Endothelial cell of umbilical vein (primary cell): ENCODE measurements at places on chromosomes 6 and 20. TPM values are rescaled to one million over a fixed set of nuclear protein-coding genes. Genes with fewer than 3 reads are reported as not detected.

DNA sequence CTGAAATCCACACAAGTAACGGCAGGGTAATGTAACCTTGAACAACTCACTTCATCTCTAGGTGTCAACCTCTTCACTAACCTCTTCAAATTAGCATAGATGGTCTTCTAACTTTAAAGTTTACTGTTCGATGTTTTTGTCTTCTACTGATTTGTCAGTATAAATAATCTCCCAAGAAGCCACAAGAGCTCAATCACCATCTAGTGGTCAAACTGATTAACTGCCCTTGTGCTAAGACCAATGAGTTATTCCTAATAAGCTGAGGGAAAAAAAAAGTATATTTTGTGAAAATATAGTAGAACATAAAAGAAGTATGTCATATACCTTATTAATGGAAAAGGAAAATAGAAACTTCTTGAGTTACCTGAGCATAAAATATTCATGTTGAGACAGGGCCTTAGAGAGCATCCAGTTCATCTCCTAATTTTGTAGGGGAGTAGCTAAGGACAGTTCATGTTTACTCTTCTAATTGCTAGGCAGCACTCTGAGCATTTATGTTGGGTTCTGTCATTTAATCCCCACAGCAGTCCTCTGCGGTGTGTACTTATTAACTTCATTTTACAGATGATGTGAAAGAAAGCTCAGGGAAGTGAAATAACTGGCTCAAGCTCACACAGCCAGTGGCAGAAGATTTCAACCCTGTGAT lies 317.1 kb downstream of the ESR1 start:
- H3K27me3 ChIP-seq, result no peaks in the 10 kb centered on the region
- no peak overlapping the region for H3K4me3 ChIP-seq
- H3K4me1 ChIP-seq, result peaks cover 1% of the 10 kb centered on the region
- DNase-seq, result peak; percentile 81

- H3K4me3 ChIP-seq, result no peak overlapping the region
- no peaks in the 10 kb centered on the region for H3K36me3 ChIP-seq
- H3K27ac ChIP-seq, result no peak overlapping the region
- no peaks in the 10 kb centered on the region for H3K27me3 ChIP-seq
- peaks cover 9% of the 10 kb centered on the region for H3K4me1 ChIP-seq
- no peak for DNase-seq
Observed at GRCh38 chr6:113881478-113881980, 24.4 kb downstream of the MARCKS start.

- H3K36me3 ChIP-seq, result peaks cover 4% of the 10 kb centered on the region
- no peaks in the 10 kb centered on the region for H3K27me3 ChIP-seq
- peaks cover 63% of the 10 kb centered on the region for H3K4me1 ChIP-seq
- H3K27ac ChIP-seq, result peak overlapping the region; percentile 93
- peak; percentile 57 for DNase-seq
- no peak overlapping the region for H3K4me3 ChIP-seq
Observed at GRCh38 chr20:31675828-31676608, 38.3 kb downstream of the COX4I2 start.

- no peaks in the 10 kb centered on the region for H3K27me3 ChIP-seq
- no peaks in the 10 kb centered on the region for H3K4me1 ChIP-seq
- H3K27ac ChIP-seq, result no peak overlapping the region
- no peak overlapping the region for H3K4me3 ChIP-seq
Observed at GRCh38 chr20:58714923-58715351, 22.3 kb downstream of the NPEPL1 start.

- no peak for DNase-seq
- no peaks in the 10 kb centered on the region for H3K36me3 ChIP-seq
- H3K27ac ChIP-seq, result no peak overlapping the region
- peaks cover 4% of the 10 kb centered on the region for H3K27me3 ChIP-seq
Observed at GRCh38 chr6:53634184-53634631, 31.3 kb downstream of the KLHL31 start.

CLVS2 gene
- not detected in 2 replicates for total RNA-seq

FRMD1 gene
- not detected in 2 replicates for total RNA-seq

GRCh38 chr20:52766645-52767435 lies 205.3 kb upstream of the TSHZ2 start:
- H3K4me1 ChIP-seq, result no peaks in the 10 kb centered on the region
- H3K36me3 ChIP-seq, result no peaks in the 10 kb centered on the region
- no peaks in the 10 kb centered on the region for H3K27me3 ChIP-seq
- no peak overlapping the region for H3K4me3 ChIP-seq
- no peak overlapping the region for H3K27ac ChIP-seq

GRCh38 chr6:107928984-107929383 lies 29.0 kb downstream of the SEC63 start:
- H3K4me1 ChIP-seq, result no peaks in the 10 kb centered on the region

DNA sequence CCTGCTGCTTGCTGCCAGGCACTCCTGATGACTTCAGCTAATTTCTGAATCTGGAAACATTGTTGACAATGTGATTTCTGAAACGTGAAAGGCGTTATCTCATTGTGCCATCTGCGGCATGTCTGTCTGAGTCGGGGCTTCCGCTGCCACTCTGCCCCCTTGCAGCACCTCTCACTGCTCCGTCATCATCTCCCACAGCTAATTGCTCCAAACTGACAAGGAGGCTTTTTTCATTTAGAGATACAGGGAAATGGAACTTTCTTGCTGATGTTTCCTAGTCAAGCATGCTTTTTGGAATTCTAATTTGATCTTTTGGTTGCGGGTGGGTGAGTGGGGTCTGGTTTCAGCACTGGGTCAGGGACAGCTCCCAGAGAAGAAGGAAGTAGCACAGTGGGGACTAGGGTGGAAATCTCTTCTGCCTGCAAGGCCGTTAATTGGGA lies 233.5 kb downstream of the DHX35 start:
- no peaks in the 10 kb centered on the region for H3K36me3 ChIP-seq
- H3K4me3 ChIP-seq, result no peak overlapping the region
- DNase-seq, result no peak
- H3K27ac ChIP-seq, result no peak overlapping the region
- no peaks in the 10 kb centered on the region for H3K4me1 ChIP-seq
- no peaks in the 10 kb centered on the region for H3K27me3 ChIP-seq

DNA sequence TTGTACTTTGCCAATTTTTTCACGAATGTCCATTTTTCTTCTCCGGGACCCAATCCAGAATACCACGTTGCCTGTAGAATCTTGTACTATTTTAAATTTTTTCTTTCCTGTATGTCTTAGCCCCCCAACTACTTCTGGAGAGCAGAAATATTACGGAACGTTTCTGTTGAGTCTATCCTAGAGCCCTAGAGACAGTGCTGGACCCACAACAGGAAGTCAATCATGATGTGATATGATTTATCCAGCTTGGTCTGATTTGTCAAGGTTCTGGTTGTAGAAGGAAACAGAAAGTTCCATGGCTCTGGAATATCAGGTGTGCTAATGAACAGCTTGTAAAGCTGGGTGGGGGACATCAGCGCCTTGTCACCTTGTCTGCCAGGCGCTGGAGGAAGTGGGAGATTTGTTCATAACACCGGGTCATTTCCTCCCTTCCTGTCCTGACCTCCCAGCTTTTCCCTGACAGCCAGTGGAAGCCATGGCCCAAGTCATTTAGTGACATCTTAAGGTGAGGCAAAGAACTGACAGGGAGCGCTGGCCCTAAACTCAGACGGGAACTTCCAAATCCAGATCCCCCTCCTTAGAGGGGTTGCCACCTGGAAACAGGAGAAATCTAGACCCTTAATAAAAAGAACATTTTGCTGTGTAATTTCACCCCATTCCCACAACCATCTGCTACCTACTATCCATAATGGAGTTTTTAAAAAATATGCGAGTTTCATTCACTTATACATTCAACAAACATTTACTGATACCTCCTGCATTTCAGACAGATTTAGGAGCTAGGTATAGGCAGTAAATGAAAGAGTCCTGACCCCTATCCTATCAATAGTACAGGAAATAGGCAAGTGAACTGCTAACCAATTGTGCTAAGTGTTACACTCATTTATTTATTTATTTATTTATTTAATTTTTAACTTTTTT lies 130.5 kb downstream of the ZFP64 start:
- H3K4me1 ChIP-seq, result peaks cover 9% of the 10 kb centered on the region
- H3K27ac ChIP-seq, result peak overlapping the region; percentile 62
- no peak overlapping the region for H3K4me3 ChIP-seq
- H3K36me3 ChIP-seq, result no peaks in the 10 kb centered on the region
- no peaks in the 10 kb centered on the region for H3K27me3 ChIP-seq

SAMD5 gene
- 4.6 and 6.9 TPM in 2 replicates for total RNA-seq

DNA sequence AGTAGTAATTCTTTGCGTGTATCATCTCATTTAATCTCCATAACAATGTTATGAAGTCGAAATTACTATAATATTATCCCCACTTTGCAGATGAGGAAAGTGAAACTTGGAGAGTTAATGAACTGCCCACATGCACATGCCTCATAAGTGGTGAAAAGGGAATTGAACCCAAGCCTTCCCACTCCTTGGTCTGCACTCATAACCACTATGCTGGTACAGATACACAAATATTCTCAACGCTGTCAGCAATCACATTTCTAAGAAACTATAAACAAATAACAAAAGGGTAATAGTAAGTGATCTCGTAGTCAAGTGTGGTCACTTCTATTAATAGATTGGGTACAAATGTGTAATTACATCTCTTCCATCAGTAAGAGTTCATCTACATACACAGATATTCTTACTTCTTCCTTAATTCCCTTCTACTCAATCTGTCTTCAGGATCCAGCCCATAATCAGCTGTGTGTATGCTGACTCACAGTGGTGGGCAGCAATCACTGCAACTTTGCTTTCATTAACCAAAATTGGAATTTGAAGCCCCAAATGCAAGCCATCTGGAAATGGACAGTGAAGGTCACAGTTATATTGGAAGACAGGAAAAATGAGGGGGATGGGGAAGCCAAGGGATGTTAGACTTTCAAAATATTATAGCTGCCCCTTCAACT lies 6.6 kb downstream of the PRSS35 start:
- no peaks in the 10 kb centered on the region for H3K36me3 ChIP-seq
- no peak overlapping the region for H3K4me3 ChIP-seq
- H3K27me3 ChIP-seq, result peaks cover 1% of the 10 kb centered on the region

GRCh38 chr6:157226026-157226625 lies 97.2 kb downstream of the TMEM242 start:
- H3K27me3 ChIP-seq, result no peaks in the 10 kb centered on the region
- H3K4me3 ChIP-seq, result no peak overlapping the region
- no peaks in the 10 kb centered on the region for H3K4me1 ChIP-seq
- DNase-seq, result peak; percentile 12

VSX1 gene
- not detected in 2 replicates for total RNA-seq

ADTRP gene
- total RNA-seq, result 3.3 and 5.6 TPM in 2 replicates

- no peaks in the 10 kb centered on the region for H3K36me3 ChIP-seq
- no peak overlapping the region for H3K4me3 ChIP-seq
- no peak for DNase-seq
- H3K4me1 ChIP-seq, result peaks cover 14% of the 10 kb centered on the region
- H3K27ac ChIP-seq, result no peak overlapping the region
Observed at GRCh38 chr20:49043000-49043399, 3.1 kb upstream of the CSE1L start.

CNR1 gene
- not detected in 2 replicates for total RNA-seq

DNA sequence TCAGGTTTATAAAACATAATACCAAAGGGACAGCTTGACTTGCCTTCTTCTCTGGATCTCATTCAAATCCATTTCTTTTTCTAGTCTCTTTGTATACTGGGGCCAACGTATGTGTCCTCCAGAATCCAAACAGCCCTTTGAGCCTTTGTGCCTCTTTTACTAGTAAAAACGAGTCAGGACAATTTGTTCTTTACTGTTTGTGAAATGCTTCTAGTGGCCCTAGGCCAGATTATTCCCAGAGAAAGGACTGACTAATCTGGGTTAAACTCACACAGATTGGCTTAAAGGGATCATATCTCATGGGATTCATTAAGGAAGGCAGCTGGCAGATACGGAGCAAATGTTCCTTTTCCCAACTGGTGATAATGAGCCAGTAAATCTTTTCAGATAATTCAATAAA lies 32.1 kb upstream of the MANEA start:
- H3K27me3 ChIP-seq, result no peaks in the 10 kb centered on the region
- H3K4me3 ChIP-seq, result no peak overlapping the region
- no peak for DNase-seq
- no peak overlapping the region for H3K27ac ChIP-seq
- no peaks in the 10 kb centered on the region for H3K36me3 ChIP-seq

OOEP gene
- total RNA-seq, result not detected in 2 replicates

- H3K27me3 ChIP-seq, result no peaks in the 10 kb centered on the region
Observed at GRCh38 chr20:35368666-35369423, 42.9 kb downstream of the UQCC1 start.

DNA sequence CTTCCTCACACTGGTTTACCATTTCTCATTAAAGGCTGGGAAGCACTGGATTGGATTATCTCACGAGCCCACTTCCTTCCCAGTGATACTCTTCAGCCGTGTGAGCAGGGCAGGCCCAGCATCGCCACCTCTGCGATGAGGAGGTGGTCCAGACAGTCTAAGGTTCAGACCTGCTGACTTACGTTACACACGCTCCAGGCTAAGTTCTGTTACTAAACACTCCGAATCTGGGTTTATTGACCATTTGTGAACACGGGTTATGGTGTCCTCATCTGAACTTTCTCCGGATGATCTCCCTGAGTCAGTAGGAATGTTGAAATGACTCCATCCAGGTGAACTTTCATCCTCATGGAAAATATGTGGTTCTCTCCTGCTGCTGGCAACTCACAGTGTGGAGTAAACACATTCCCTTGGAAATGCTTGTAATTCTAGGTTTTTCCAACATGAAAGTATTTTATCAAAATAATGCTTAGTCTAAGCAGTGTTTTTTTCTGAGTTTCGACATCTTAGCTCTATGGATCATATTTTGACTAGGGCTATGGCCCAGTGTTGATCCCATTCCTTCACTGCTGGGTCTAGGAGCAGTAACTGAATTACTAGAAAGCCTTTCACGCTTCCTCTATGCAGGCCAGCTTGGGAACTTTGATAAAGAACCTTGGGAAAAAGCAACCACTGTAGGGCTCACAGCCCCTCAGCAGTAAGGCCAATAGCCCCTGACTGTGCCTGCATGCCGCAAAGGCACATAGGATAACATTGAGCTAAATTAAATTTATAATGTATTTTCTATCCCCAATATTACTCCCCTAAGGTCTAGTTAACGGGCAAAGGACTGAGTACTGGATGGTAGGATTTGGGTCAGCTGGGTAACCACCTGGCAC lies 37.7 kb upstream of the PXDC1 start:
- no peaks in the 10 kb centered on the region for H3K36me3 ChIP-seq
- no peaks in the 10 kb centered on the region for H3K4me1 ChIP-seq
- no peak overlapping the region for H3K4me3 ChIP-seq

CPNE5 gene
- total RNA-seq, result 18.8 and 32.1 TPM in 2 replicates

SLC17A2 gene
- total RNA-seq, result not detected in 2 replicates

DNA sequence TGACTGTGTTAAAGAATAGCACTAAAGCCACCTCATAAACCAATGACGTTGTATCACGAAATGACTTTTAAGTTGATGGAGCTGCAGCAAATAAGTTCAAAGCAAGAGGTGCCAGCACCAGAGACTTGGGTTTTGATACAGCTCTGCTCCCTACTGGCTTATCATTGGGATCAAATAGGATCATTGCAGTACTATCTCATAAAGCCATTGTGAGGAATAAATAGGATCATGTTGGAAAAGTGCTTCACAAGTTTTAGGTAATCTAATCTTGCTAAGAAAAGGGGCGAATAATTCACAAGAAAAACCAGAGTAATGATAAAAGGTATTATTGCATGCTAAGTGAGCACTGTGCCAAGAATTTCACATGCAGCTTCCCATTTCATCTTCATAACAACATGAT lies 10.4 kb upstream of the CEP85L start:
- no peak overlapping the region for H3K27ac ChIP-seq
- H3K4me3 ChIP-seq, result no peak overlapping the region
- no peaks in the 10 kb centered on the region for H3K27me3 ChIP-seq

SNX3 gene
- 141 and 155 TPM in 2 replicates for total RNA-seq
